WERI-Rb-1 (cell line): ENCODE measurements at places on chromosomes 6 and 20.
A peak's percentile ranks its signal among the peaks of the same experiment; 100 is the strongest.

- no peak for DNase-seq
These were observed 322.2 kb downstream of the ESR1 start for GRCh38 chr6:152129691-152130151.

GRCh38 chr6:73746787-73747186 is 50.8 kb downstream of the CD109 start:
- DNase-seq = no peak

GRCh38 chr20:47191074-47191673 is 165.3 kb downstream of the ZMYND8 start:
- no peak for DNase-seq

GRCh38 chr6:6230286-6230685 is 90.2 kb downstream of the F13A1 start:
- peak; percentile 99 for DNase-seq

DNA sequence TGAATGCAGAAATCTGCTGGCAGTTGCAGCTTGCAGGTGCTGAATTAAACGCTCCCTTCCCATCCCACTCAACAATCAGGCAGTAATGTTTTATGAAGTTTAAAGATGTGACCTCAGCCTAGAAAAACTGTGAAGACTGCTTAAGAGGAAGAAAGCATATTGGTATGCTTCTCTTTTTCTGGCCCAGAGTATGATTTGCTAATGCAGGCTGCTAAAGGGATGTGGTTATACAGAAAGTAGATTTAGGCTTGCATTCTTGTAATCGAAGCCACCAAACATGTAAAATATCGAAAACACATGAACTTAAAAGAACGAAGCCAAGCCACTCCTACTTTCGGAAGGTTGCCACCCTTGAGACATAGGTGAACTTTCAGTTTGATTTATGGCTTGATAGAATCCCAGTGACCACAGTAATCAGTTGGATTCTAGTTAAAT is 40.7 kb downstream of the MAP3K5 start:
- DNase-seq = no peak

DNA sequence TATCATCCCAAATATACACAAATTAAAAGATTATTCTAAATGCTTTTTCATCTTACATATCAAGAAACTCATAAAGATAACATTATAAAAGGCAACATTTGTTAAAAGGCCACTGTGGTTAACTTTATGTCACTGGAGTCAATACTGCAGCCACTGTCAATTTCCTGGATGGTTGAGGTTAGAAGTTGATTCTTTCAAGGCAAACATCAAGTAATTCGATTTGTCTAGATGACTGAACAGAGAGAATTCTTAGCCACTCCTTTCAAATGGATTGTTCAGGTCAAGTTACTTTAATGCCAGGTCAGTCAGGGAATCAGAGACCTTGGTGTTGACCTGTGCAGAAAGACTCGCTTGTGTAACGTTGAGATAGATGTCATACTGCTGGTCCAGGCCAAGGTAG is 44.4 kb upstream of the SIM1 start:
- no peak for DNase-seq

- DNase-seq = no peak
These were observed 72.0 kb upstream of the THEMIS start for GRCh38 chr6:127972815-127973214.

DNA sequence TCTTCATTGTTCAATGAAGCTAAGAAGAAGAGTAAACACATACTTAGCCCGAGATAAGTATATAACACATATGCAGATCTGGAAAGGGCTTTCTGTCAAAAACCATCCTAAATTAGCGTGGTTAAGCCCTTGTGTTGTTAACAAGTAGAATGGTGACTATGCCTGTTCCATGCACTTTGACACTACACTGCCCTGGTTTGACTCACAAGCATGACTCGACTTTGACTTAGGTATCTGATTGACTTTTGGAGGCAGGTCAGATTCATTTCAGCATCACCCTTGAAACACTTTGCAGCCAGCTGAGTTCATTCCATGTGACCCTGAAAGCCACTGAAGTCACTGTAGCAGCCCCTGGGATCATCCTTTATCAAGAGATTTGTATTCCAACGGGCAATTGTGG is 239.8 kb downstream of the TBX18 start:
- peak; percentile 32 for DNase-seq

DNA sequence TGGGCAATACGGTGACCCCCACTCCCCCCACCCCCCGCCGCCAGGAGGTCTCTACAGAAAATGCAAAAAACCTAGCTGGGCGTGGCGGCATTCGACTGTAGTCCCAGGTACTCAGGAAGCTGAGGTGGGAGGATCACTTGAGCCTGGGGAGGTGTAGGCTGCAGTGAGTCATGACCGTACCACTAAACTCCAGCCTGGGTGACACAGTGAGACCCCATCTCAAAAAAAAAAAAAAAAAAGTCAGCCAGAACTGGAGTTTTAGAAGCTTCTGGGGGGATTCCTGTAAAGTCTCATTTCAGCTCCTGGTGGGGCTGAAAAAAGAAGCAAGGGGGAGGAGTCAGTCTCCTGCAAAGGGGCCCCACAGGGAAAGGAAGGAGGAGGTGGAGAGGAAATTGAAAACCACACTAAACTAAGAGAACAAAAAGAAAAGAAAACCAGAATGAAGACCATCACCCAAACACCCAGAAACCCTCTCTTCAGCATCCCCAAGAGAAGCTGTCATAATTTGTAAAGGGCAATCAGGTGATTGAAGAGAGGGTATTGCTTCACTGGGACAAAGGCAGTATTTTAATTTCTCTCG is 50.4 kb downstream of the NOL4L start:
- no peak for DNase-seq

DNA sequence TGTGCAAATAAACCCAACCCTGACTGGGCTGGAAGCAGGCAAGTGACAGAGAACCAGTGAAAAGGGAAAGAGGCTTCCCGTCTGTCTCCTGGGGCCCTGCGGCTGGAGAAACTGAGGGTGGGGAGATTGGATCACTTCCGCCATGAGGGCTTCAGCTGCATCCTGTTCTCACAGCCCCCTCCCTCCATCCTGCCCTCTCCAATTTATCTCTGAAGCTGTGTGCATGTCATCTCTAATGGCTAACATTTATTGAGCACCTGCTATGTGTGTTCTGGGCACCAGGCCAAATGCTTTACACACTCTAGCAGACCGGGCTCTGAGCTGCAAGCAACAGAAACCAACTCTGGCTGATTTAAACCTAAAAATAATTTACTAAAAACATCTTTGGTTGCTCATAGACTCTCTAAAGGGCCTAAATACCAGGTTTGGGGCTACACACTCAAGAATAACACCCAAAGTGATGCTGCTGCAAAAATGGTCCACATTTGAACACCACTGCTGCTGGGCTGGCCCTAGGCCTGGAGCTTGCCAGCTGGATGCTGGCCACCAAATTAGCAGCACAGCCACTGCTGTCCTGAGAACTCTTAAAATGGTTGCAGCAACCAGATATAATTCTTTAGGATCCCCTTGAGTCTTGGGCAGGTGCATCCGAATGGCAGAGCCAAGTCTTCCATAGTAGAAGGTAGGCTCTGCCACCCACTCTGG is 123.6 kb upstream of the LRFN2 start:
- DNase-seq = no peak

DNA sequence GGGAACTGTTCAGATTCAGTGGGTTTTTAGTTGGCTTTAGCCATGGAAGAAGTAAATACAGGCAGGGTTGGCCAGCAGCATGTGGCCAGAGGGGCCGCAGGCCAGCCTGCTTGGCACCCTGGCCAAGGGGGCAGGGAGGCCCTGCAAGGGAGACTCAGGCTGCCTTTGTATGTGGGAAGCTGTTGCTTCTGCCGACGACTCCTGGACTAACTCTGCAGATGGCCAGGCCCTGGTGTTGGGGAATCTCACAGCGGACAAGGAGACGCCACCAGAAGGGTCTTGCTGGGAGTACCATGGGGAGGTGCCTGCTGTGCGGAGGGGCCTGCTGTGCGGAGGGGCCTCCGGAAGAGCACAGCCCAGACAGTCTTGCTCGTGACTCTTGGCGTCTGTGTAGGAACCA is 25.2 kb downstream of the PYGB start:
- DNase-seq = peak; percentile 9

GRCh38 chr20:52252664-52253063 is 61.1 kb upstream of the ZFP64 start:
- DNase-seq = no peak

DNA sequence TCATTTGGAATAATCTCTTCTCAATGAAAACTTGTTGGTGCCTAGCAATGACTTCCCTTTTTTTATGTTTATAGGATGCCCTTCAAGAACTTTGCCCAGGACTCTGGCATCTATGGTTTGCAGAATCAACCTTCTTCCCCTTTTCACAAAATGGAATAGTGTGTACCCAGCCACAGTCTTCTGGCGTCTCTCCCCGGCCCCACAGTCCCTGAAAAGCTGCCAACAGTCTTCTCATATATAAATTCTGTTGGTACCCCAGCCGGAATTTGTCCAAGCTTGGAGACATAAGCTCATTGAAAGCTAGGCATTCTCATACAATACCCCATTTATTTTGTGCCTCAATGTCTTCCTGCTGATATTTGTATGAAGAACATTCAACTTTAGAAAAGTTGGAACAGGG is 26.4 kb upstream of the MCM3 start:
- DNase-seq = no peak

DNA sequence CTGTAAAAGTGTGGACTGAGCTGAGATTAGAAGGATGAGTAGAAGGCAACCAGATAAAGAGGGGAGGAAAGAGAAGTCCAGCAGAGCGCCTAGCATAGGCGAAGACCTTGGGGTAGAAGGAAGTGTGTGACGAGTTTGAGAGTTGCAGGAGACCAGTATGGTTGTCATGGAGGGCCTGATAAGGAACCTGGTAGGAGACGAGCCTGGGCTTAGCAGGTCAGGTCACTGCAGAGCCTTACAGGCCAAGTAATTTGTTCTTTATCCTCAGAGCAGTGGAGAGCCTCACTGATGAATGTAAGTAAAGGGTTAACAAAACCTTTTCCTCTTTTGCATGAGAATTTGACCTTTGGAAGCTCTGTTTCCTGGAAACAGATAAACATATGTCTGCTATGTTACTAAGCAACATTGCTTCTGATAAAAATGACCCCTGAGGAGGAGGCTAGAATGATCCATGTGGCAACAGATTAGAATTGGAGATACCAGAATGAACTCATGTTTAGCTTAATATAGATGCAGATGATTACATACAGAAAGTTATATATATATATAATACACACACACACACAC is 2.9 kb upstream of the TMEM74B start:
- DNase-seq = no peak

- DNase-seq = no peak
These were observed 250.9 kb upstream of the JAG1 start for GRCh38 chr20:10924644-10925201.
